ENCODE measurements at places on chromosomes 12 and 14.

GRCh38 chr14:100165376-100165775 is 5.9 kb upstream of the DEGS2 start:
- DNase-seq, result no peak

GRCh38 chr12:89750389-89751351 is 42.0 kb upstream of the ATP2B1 start:
- DNase-seq, result no peak

DNA sequence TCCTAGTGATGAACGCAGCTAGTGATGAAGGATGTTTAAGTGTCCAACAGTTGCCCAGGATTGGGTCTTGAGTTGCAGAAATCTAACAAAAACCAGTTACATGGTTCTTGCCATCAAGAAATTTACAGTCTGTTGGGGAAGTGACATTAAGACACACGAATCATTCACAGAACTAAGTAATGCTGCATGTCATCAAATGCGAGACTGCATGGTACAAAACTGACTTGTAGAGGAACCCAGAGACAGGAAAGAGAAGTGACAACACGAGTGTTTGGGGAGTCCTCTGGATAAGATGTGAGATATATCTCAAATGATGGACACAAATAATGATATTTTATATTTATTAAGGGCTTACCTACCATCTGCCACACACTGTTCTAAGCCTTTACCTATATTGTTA is 6.1 kb upstream of the SYNE3 start:
- DNase-seq, result no peak

- no peak for DNase-seq
Measured at GRCh38 chr12:107429006-107429705, 256.4 kb upstream of the PWP1 start.

- DNase-seq, result no peak
Measured at GRCh38 chr12:15208871-15209656, 12.2 kb downstream of the RERG start.

DNA sequence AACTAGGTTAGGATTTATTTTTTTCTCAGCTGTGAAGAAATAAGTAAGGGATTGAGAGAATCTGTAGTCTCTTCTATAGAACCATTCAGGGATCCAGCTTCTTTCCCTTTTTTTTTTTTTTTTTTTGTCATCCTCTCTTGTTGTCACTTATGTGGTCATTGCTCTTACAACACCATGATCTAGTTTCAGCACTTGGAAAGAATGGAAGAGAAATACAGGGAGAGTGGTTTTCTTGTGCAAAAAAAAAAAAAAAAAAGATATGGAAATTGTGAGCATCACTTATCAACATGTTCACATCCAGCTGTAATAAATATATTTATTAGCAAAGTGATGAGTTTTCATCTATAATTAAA is 599.3 kb downstream of the SLC6A15 start:
- no peak for DNase-seq

DNA sequence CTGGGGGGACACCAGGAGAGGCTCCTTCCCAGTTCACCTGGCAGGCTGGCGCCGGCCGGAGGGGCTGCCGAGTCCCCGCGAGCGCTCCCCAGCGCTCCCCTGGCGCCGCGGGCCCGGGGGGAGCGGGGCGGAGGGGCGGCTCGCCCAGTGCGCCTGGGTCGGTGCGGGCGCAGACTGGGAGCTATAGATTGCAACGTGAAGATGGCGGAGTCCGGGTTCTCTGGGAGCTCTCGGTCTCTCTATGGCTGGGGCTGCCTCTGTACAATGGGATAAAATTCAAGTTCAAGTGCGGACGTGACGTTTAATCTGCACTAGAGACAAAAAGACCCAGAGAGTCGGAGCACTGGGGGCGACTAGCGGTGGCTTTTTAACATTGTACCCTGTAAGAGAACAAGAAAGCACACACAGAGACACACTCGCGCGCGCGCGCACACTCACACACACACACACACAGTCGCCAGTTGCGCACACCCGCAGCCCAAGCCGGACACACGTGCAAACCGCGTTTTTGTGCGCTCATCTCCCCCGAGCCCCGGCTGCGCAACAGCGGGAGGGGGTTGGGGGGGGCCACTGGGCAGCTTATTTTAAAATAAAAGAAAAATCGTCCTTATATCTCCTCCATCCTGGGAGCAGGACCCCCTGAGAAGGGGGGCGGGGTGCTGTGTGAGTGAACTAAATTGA is at the start of gene BCL11B:
Gene BCL11B (minus strand): TSS at position 247 of the 681 bp plus-strand sequence. CDS start 979 bp downstream, outside the sequence.
- DNase-seq, result peak; percentile 81

DNA sequence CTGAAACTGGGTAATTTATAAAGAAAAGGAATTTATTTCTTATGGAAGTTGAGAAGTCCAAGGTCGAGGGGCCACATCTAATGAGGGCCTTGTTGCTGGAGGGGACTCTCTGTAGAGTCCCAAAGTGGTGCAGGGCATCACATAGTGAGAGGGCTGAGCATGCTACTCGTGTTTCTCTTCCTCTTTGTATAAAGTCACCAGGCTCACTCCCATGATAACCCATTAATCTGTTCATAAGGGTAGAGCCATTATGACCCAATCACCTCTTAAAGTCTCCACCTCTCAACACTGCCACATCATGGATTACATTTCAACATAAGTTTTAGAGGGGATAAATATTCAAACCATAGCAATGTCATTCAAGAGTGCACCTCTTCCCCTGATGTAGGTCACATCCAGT is 79.1 kb upstream of the ATP2B1 start:
- no peak for DNase-seq

GRCh38 chr12:21631367-21631766 is 26.3 kb downstream of the LDHB start:
- no peak for DNase-seq

DNA sequence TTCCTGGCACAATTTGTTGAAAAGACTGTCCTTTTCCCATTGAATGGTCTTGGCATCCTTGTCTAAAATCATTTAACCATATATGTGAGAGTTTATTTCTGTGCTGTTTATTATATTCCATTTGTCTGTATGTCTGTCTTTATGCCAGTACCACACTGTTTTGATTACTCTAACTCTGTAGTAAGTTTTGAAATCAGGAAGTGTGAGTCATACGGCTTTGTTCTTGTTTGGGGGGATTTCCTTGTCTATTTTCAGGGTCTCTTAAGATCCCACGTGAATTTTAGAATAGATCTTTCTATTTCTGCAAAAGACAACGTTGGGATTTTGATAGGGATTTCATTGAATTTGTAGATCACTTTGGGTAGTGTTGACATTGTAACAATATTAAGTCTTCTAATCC is 88.5 kb downstream of the MYRFL start:
- DNase-seq, result no peak

- no peak for DNase-seq
Measured at GRCh38 chr14:25837551-25837965, 760.3 kb downstream of the NOVA1 start.

DNA sequence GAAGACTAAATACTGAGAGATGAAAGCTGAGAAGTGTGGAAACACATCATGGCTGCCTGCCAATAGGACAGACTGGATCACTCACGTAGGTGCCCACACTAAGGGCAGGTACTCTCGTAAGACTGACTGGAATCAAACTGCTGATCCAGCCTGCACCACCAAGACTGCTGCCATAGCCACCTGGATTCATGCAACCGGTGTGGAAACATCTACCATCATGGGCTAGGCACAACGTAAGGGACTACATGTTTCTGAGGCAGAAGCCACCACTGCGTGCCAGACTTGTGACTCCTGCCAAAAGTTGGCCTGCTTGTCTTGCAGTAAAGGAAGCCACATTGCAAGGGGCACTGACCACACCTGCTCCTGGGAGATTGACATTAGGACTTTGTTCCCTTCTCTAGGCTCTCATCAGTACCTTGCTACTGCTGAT is 3.8 kb downstream of the POMT2 start:
- DNase-seq, result no peak

- no peak for DNase-seq
Measured at GRCh38 chr14:51564986-51565604, 86.6 kb upstream of the FRMD6 start.

DNA sequence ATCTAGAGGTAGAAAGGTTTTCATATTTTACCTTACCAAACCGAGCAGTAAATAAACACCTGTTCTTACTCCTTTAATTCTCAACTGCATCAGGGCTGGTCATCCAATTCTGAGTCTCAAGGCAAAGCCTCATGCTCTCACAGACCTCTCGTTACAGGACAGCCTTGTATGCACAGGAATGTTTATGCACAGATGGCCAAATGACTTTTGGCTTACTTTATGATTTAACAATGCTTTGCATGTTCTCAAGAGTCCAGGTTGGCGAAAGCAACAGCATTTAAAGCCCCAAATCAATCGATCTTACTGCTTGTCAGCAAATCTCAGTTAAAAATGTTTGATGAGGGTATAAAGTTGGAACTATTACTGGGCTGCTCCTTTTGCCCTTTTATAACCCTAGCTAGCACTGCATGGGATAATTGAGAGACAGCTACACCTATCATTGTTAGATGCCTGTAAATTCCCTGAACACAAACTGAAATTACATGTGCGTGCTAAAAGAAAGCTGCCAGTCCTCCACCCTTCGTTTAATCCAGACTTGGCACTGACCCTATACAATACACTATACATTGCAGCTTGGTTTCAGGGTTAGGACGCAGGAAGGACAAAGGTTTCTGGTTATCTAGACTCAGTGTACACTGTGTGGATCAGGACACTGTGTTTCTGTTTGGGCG is 63.6 kb downstream of the TMCC3 start:
- DNase-seq, result no peak

GRCh38 chr14:96231526-96232130 is 24.4 kb upstream of the BDKRB1 start:
- no peak for DNase-seq

DNA sequence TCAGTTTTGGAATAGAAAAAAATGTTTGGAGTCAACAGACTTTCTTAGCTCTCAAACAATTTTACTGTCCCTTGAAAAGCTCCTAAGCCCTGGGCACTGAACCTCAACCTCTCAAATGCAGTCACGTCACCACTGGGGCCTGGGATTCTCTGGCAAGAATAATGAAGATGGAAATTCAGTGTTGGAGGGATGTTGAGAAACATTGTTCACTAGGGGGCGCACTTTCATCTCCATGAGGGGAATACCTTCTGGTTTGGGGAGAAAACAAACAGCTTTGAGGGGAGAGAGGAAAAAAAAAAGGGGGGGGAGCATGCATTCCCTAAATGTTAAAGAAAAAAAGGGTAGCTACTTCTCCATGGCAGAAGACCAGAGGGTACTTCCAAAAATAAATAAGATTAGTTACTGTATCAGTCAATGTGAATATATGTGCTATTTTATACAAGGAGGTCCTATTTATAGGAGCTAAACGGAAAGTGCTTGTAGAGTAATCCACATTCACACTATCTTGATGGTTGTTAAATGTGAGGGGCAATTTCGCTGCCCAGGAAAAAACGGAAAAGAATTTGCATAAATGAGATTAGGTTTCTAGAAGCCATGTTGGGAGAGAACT is 5.8 kb upstream of the TBPL2 start:
- DNase-seq, result peak; percentile 71

DNA sequence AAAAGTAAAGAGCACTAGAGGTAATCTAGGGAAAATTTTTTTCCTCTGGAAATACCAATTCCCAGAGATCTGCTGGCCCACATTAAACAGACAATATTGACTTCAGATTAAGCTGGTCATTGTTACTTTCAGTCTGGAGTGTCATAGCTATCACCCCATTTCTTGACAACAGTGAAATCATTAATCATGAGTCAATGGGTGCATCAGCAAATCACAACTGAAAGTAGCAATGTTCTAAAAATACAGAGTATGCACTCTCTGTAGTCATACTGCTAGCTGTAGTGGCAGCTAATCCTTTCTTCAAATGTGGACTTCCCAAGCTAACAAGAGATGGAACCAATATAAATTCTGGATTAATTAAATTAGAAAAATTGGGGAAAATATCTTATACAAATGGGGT is 129.9 kb downstream of the CPNE8 start:
- DNase-seq, result no peak

GRCh38 chr12:47715393-47715876 is 9.6 kb upstream of the RPAP3 start:
- DNase-seq, result peak; percentile 52

GRCh38 chr14:68463705-68464374 is 329.0 kb downstream of the ZFP36L1 start:
- DNase-seq, result no peak

DNA sequence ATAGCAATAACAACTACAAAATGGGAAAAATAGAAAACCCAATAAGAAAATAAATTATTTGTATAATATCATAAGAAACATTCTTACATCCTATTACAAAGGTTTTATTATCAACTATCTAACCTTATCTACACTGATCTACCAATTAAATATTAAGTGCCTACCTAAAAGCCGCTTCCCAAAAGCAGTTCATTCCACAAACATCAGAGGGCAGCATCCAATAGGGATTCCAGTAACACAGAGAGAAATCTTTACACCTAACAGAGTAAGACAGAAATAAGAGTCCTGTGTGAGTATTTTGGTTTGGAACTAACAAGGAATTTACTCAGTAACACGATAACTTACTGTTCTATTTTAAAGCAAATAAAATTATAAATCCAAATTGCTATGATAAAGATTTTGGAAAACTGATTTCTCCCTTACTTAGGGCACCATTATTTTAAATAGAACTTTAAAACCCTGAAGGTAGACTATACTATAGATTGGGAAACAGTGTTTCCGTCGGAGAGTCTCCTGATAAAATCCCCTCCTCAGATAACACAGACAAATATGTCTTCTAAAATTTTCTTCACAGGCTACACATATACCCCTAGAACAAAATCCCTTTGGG is 15.0 kb downstream of the GXYLT1 start:
- no peak for DNase-seq

- no peak for DNase-seq
Measured at GRCh38 chr12:89383235-89384049, 31.1 kb upstream of the DUSP6 start.

GRCh38 chr14:72278316-72278715 is 346.1 kb downstream of the RGS6 start:
- no peak for DNase-seq

DNA sequence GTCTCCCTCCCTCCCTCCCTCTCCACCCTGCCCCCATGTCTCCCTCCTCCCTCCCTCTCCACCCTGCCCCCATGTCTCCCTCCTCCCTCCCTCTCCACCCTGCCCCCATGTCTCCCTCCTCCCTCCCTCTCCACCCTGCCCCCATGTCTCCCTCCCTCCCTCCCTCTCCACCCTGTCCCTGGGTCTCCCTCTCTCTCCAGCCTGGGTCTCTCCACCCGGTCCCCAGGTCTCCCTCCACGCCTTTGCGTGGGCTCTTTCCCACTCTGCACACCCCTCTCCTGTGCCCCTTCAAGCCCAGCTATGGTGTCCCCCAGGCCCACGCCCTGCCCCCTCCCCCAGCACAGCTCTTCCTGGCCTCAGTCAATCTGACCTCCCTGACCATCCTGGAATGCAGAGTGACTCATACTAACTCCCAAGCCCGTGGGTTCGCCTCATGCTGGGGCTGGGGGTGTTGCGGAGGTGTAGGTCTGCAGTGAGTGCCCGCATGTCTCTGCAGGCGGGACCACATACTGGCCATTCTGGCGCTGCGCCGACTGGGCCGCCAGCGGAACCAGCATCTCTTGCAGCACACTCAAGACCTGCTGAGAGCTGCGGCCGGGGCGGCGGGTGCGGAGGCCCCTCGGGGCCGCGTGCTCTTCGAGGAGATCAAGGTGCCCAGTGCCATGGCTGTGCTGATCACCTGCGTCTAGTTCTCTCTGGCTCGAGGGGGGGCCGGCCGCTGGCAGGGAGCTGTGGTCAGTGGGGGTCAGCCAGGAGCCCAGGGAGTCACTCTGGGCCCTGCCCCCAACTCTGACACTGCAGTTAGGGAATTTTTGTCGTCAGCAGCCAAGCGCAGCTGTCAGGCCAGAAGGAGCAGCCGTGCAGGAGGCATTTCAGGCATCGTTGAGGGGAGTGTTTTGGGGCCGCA is 13.5 kb upstream of the TNFAIP2 start:
- no peak for DNase-seq

GRCh38 chr14:75068294-75069120 is 934 bp upstream of the ZC2HC1C start:
- no peak for DNase-seq
